Stimulated activated CD8-positive, alpha-beta memory T cell treated with anti-CD3 and anti-CD28 coated beads, Interleukin-7, amount 100 ng/mL, for 1 hour (primary cell): ENCODE measurements at places on chromosomes 7 and 10.

GRCh38 chr10:82953331-82953730 lies 1078.3 kb downstream of the NRG3 start:
- no peak for DNase-seq

DNA sequence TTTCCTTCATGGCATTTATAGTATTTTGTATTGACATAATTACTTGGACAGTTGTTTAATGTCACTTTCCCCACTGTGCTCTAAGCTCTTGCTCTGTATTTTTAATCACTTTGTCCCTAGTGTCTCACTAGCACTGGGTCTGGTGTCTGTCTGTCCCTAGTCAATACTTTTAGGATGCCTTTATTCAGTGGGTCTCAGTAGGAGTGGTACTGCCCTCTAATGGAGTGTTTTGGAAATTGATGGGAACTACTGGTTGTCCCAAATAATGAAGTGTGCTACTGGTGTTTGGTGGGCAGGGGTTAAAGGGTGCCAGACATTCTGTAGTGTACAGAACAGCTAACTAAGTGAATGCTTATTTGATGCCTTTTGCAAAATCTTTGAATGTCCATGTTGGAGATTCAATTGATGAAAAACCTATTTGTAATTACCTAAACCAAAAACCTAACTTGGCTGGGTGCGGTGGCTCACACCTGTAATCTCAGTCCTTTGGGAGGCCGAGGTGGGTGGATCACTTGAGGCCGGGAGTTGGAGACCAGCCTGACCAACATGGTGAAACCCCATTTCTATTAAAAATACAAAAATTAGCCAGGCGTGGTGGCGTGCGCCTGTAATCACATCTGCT lies 33.3 kb downstream of the CDK14 start:
- no peak for DNase-seq

GRCh38 chr7:87984088-87984487 lies 50.0 kb downstream of the ADAM22 start:
- no peak for DNase-seq

GRCh38 chr7:70504254-70504653 lies 627.7 kb upstream of the GALNT17 start:
- no peak for DNase-seq

GRCh38 chr7:97835296-97836138 lies 36.7 kb downstream of the ASNS start:
- DNase-seq: no peak

DNA sequence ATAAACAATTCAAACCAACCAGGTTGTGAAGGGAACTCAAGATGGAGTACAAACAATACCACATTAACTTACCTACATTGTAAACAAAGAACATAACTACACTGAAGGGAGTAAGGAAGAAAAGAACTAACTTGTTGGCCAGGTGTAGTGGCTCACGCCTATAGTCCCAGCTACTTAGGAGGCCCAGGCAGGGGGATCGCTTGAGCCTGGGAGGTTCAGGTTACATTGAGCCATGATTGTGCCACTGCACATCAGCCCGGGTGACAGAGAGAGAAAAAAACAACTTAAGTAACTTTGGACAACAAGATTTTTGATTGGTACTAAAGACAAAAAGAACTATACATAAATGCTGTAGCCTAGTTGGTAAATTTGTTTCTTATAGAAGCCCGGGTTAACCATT lies 68.8 kb downstream of the TRIL start:
- no peak for DNase-seq

GRCh38 chr10:125017547-125018298 lies 75.8 kb downstream of the ZRANB1 start:
- DNase-seq: no peak

DNA sequence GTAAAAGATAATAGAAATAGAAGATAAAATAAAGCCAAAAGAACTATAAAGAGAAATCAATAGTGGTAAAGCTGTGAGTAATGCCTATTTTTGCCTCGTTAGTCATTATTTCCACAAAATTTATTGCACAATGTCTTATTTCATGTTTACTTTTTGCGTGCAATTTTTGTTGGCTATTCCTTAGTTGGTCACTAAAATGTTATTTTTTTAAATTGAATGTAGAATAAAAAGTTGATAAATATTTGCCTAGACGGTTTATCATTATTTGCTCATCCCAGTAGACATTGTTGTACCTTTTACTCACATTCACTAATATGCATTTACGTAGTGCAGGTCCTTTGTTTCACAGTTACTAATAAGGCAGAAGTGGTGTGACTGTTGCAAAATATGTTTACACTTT lies 227.8 kb upstream of the BMPER start:
- DNase-seq: no peak

DNA sequence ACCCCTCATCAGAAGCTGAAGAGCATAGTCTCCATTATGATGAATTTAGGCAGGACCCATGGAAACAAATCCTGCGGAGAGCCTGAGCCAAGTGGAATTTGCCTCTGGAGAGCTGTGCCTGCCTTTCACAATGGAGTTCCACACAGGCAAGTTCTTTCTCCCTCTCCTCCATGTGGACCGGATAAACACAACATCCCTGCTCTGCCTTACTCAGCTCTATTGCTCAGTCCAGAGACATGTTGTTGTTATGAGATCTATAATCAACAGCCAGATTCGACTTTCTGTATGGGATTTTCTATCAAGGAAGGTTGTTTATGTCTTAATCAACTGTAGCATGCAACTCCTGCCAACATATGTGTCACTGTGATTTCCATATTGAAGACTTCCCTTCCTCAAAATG lies 59.5 kb upstream of the ELMO1 start:
- no peak for DNase-seq

DNA sequence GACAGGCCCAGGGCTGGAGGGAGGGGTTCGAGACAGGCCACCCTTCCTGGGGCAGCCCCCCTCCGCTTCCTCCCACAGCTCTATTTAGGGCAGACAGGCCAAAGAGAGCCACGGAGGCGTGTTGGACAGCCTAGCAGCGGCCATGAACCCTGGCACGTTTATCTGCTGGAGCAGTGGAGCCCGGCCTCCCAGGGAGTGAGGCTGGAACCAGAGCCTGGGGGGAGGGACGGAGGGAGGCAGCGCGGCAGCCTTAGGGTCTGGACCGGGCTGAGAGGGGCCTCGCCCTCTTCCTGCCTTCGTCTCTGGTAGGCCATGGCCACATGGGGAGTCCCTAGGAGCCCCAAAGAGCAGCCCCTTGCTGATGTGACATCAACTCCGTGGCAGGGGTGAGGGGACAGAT lies 17.1 kb downstream of the UNCX start:
- no peak for DNase-seq

DNA sequence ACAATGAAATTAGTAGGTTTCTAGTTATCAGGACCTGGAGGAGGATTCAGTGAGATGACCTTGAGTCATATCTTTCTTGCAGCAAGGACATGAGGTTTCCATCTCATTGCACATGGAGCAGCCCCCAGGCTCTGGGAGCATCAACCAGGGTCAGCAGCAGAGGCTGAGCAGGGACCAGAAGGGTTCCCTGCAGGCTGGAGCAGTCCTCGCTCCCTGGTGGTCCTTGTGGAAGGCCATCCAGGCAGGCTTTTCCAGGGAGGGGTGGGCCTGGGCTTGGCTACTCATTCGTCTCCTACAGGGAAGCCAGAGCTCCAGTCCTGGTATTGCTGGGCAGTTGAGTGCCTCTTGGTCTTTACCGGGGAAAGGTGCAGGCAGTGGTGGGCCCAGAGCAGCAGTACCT lies 587.5 kb downstream of the GLRX3 start:
- no peak for DNase-seq

- DNase-seq: no peak
Observed at GRCh38 chr7:50827281-50827680, 44.6 kb upstream of the GRB10 start.

- no peak for DNase-seq
Observed at GRCh38 chr10:47253651-47254375, 46.2 kb upstream of the GDF10 start.

DNA sequence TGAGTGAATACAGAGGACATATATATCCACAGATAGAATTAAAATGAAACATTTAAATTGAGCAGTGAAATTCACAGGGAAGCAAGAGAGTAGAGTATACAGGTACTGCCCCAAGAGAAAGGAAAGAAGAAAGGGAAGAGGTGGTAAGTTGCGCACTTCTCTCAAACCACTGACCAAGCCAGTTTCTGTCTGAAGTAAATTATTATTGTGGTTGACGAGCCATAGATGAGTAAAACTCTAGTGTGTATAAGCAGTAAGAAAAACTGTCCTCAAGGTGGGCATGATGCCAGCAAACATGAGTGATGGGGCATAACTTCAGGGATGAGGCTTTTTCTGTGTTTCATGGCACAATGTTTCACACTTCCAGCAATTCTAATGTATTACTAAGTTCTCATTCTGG lies 4.4 kb upstream of the BET1 start:
- no peak for DNase-seq

DNA sequence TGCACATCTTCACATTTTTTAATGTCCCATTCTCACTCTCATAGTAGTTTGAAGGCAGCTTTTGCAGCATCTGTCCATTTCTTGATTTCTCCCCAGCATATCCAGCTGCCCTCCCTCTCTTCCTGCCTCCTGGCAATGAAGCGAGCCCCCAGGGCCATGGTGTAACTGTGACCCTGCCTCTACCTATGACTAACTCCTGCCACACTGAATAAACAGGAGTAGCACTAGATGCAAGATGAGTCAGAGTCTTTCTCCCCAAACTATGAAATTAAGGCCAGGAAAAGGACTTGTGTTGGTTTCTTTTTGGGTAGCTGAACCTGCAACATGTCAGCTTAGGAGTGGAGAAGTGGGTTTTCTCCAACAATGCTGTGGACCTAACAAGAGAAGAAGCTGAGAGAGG lies 329.0 kb downstream of the RNLS start:
- DNase-seq: no peak

GRCh38 chr7:78476851-78477405 lies 678.4 kb downstream of the PHTF2 start:
- no peak for DNase-seq

GRCh38 chr7:10588084-10588483 lies 385.6 kb upstream of the PHF14 start:
- DNase-seq: no peak

DNA sequence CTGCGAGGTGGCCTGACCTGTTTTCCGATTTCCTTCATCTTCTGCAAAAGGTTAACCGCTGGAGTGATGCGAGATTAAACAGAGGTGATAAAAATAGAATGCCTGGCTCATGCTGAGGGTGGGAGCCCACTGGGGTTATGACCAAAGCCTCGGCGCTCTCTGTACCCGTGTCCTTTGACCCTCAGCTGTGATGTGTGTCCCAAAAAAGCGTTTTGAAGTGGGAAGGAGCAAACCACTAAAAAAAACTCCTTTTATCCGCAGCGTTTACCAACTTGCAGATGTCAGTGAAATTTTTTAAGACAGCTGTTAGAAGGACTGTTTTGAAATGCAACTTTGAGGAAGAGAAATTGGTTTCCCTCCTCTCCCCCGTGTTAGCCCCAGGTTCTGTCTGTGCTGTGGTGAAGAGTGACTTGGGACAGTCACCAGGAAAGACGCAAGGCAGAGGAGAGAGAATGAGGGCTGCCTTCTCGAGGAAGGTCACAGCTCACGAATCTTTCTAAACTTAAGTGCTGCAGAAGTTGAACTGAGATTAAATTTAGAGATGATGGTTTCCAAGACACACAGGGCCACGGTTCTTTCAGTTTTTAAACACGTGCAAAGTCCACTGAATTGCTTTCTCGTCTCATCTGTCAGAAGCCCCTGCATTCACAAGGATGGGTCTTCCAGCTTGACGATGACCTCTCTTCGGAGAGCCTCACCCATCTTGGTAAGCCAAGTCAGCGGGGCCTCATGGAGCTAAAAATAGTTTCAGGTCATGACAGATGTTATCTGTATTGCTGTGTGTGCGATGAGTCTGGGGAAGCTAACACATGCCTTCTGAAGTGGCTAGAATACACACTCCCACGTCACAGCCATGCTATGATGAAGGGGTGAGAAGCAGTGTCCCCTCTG lies 27.6 kb downstream of the AMZ1 start:
- no peak for DNase-seq

DNA sequence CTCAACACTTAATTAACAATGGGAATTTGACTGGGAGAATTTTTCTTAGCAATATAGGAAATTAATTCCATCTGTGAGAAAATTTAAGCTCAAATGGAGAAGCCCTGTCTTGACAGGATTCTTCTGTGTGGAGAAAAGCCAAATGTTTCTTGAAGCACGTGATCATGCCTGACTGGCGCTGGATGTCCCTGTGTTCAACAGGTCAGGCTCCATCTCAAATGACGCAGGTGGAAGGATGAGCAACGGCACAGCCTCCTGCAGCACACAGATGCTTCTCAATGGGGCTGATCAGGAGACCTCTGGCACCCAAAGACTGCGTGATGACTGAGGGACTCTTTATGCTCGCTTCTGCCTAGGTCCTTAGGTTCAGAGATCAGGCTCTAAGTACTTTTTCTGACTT lies 143.8 kb downstream of the RSU1 start:
- DNase-seq: no peak

DNA sequence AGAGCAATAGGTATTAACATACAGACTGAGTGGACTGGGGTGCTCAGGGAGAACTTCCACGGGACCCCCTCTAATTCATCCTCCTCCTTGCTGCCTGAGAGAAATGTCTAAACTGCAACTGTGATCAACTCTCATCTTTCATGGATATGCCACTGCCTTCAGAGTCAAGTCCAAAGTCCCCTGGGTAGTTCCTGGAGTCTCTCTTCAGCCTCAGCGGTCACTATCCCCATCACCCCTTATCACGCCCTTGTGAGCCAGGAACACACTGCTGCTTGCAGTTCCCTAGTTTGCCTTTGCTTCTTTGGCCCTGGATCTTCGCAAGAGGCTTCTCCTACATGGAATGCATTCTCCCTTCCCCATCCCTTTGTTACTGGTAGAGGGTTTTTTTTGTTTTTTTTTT lies 58.7 kb upstream of the AUTS2 start:
- no peak for DNase-seq

GRCh38 chr10:123886292-123886691 lies 5.3 kb downstream of the CPXM2 start:
- DNase-seq: no peak

GRCh38 chr7:39949971-39950472 lies at the start of gene CDK13:
Gene CDK13 (plus strand): TSS chr7:39950256. CDS start chr7:39950642, 386 bp downstream.
- DNase-seq: peak; percentile 80

- no peak for DNase-seq
Observed at GRCh38 chr7:81013083-81013817, 94.4 kb upstream of the SEMA3C start.

DNA sequence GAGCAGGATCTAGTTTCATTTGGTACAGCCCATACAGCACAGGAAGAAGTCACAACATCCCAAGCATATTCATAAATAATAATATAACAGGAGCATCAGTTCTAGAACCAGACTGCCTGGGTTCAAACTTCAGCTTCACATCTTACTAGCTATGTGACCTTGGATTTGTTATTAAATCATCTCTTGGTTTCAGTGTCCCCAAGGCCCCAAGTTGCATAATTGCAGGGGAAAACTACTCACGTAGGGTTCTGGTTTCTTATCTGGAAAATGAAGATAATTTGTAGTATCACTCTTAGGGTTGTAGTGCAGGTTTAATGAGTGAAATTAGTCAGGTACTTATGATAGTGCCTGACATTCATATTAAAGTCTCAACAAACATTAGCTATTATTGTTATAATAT lies 5.5 kb upstream of the IQUB start:
- no peak for DNase-seq

DNA sequence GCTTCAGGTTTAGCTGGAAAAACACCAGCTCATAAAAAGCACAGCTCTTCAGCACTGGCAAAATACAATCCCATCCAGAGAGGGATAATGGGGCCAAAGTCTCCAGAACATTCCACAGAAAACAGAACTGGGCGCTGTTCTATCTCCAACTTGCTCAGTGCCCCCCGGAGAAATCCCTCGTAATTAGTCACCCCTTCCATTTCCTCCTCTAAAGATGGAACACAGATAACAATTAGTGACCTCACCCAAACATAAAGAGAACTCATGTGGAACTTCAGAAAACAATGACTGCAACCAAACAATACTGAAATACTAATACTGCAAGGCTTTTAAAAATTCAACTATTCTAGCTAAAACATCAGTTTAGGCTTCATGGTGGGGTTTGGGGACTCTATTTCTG lies 46.3 kb downstream of the KIAA1549 start:
- no peak for DNase-seq
